ENCODE measurements at places on chromosomes 1 and 21.

DNA sequence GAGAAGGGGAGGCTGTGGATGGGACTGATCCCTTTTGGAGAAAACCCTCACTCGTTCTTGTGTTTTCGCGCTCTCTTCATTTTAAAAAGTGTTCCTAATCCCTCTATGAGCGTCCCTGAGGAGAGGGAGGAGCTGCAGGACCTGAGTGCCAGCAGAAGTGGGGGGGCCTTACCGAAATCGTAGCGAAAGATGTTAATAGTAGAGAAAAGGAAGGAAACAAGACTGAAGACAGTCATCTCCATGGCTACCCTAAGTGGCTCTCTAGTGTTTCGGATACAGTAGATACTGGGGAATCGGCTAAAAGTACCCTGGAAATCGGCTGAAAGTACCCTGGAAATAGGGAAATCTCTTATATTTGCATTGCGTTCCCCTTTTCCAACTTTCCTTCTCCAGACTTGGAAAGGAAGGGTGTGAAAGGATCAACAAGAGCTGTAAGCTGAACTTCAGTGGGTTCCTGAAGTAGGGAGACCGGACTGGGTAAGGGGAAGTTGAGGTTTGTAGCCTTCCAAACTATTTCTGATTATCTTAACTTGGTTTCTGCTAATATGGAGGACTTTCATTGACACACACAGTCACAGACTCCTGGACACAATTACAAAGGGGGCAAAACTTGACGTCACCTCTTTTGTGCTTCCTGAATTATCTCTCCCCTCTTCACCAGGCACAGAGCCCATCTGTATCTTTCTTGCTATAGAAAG is 486 bp upstream of the DSTYK start:
- no peak for DNase-seq

- DNase-seq = no peak
Observed at GRCh38 chr1:180155182-180155682, 563 bp downstream of the QSOX1 start.

GRCh38 chr21:35075546-35075945 is 26.4 kb upstream of the RUNX1 start:
- no peak for DNase-seq

GRCh38 chr21:45735259-45736000 is 91.9 kb downstream of the PCBP3 start:
- no peak for DNase-seq

- DNase-seq = no peak
Observed at GRCh38 chr1:11851180-11851579, 3.6 kb upstream of the NPPA start.

All from CD4-positive, alpha-beta T cell treated with Interleukin-17A for 1 hour (primary cell).